ENCODE measurements at places on chromosomes 11 and 22. TPM values are rescaled to one million over a fixed set of nuclear protein-coding genes. Genes with fewer than 3 reads are reported as not detected.

GRCh38 chr22:16781764-16782329 is 43.4 kb downstream of the XKR3 start:
- H3K36me3 ChIP-seq: no peaks in the 10 kb centered on the region
- H3K27me3 ChIP-seq: no peaks in the 10 kb centered on the region
- no peak overlapping the region for H3K4me3 ChIP-seq
- DNase-seq: no peak
- no peaks in the 10 kb centered on the region for H3K4me1 ChIP-seq

DNA sequence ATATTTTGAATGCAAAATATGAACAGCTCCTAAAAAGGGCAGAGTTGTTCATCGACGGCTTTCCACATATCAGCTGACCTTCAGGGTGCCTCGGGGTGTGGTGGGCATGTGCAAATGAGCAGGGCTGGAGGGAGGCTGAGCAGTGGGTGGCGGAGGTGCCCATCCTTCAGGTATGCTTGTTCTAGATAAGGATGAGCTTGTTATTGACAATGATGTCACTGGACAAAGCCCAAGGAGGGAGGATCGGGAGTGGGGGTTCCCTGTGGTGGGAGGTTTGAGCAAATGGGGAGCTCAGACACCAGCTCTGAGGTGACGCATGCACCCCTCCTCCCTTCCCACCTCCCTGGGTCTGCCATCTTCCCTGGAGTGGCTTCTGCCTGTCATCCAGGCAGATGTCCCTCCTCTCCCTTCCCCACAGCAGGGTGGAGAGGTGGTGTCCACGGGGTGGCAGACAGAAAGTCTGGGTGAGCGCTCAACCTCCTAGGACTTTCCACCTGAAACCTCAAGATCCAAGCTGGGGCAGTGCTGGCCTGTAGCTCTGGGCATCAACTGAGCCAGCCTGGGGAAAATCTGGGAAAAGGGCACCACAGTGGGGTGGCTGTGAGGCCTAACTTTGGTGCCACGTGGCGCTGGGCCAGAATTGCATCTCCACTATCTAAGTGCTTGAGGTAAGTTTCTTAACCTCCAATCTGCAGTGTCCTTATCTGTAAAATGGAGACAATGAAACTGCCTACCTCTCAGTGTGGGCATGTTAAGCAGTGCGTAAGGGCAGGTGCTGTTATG is 106.3 kb upstream of the THY1 start:
- peaks cover 11% of the 10 kb centered on the region for H3K4me1 ChIP-seq
- H3K27me3 ChIP-seq: peaks cover 40% of the 10 kb centered on the region
- DNase-seq: peak; percentile 38
- H3K27ac ChIP-seq: no peak overlapping the region
- H3K36me3 ChIP-seq: no peaks in the 10 kb centered on the region

DNA sequence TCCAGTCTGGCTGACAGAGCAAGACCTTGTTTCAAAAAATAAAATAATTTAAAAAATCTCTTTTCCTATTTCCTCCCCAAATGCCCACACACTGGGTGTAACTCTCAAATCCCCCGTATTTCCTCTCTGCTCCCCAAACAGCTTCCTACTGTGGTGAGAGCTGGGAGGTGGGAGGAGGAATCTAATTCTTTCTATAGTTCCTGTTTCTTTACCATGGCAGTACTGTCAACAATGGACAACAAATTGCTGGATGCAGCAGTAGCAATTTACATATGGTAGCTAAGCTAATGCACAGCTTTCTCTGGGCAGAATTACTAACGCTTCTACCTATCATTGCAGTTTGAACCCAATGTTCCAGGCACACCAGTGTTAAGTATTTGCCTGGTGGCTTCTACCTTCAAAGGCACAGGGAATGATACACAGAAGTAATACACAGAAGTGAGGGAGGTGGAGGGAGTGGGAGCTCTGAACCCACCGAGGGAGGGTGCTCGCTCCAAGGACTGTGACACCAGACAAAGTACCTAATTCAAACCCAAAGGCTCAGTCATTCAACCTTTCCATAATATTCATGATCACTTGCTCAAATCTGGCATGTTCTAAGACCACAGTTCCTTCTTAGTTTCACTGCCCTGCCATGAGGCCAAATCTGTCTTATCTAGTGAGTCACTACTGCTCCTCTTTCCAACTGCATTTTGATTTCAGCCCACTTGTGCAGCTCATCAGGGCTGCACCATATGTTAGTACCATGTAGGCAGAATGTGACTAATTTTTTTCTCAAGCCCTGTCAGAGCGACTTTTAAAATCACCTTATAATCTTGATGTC is 37.9 kb downstream of the CELF1 start:
- peaks cover 21% of the 10 kb centered on the region for H3K36me3 ChIP-seq
- H3K4me3 ChIP-seq: no peak overlapping the region
- DNase-seq: no peak
- H3K27me3 ChIP-seq: no peaks in the 10 kb centered on the region

DNA sequence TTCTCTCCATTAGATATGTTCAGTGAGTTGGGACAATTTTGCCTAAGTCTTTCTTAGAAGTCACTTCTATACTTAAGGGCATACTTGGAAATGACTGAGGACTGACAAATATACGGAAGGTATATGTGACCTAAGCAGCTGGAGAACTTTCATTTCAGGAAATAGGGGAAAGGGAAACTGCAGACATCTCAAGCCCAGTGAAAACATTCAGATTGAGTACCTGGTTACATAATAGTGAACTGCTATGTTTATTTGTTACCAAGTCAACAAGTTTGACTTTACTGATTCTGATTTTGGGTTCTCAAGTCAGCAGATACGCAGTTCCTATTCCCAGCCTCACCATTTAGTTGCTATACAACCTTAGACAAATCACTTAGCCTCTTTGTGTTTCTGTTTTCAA is 1173.9 kb downstream of the LRRC4C start:
- no peaks in the 10 kb centered on the region for H3K36me3 ChIP-seq
- no peak overlapping the region for H3K4me3 ChIP-seq
- H3K4me1 ChIP-seq: no peaks in the 10 kb centered on the region
- no peak for DNase-seq
- H3K27ac ChIP-seq: no peak overlapping the region
- H3K27me3 ChIP-seq: peaks cover 6% of the 10 kb centered on the region

DNA sequence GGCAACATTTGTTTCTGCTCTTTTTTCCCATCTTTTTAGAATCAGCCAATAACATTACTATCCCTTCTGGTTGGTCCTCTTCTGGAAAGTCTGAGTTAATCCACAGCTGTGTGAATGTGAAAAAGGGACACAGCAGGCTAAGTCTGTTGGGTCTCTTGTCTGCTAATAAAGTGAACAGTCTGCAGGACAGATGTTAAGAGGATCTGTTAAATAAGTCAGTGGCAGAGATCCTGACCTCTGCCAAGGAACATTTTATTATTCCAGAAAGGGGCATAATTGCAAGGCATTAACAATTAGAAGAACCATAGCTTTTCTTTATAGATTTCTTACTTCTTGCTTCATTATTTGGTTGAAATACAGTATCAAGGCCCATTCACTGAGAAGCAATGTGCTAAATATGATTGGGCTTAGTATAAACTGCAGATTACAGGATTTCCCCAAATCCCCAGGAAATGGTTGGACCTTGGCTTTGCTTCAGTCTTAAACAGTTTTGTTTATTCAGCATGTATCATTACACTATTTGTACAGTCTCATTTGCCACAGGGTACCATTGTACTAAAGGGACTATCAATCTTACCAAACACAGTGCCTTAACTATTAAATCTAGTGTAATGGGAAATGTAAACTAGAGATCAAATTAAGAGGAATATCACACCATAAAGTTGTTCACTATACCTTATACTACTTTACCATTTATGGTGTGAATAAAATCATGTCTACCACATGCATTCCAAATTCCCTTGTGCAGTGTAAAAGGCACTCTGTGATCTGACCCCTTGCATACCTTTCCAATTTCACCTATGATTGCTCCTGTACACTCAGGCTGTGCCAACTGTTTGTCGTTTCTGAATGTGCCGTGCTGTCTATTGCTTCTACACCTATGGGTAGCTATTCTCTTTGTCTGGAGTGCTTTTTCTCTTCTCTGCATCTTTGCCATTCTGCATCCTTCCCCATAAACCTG is 274.0 kb downstream of the SOX6 start:
- DNase-seq: no peak
- no peak overlapping the region for H3K4me3 ChIP-seq
- H3K27me3 ChIP-seq: no peaks in the 10 kb centered on the region
- H3K4me1 ChIP-seq: peaks cover 9% of the 10 kb centered on the region
- peak overlapping the region; percentile 50 for H3K27ac ChIP-seq

KRTAP5-10 gene
- total RNA-seq: not detected

GRCh38 chr11:18209058-18209457 is 27.5 kb downstream of the SAA4 start:
- no peaks in the 10 kb centered on the region for H3K4me1 ChIP-seq
- H3K27me3 ChIP-seq: peaks cover 9% of the 10 kb centered on the region
- H3K4me3 ChIP-seq: no peak overlapping the region
- H3K27ac ChIP-seq: no peak overlapping the region

GRCh38 chr11:104148074-104148473 is 15.9 kb downstream of the PDGFD start:
- no peak for DNase-seq
- H3K4me1 ChIP-seq: peaks cover 2% of the 10 kb centered on the region
- no peak overlapping the region for H3K27ac ChIP-seq
- no peak overlapping the region for H3K4me3 ChIP-seq
- H3K27me3 ChIP-seq: no peaks in the 10 kb centered on the region

- H3K27ac ChIP-seq: peak overlapping the region; percentile 91
- peaks cover 9% of the 10 kb centered on the region for H3K36me3 ChIP-seq
- DNase-seq: peak; percentile 77
- H3K4me1 ChIP-seq: peaks cover 11% of the 10 kb centered on the region
Observed at GRCh38 chr11:73334384-73335203, 26.5 kb downstream of the ARHGEF17 start.

GRCh38 chr11:1785749-1786413 is 22.2 kb upstream of the CTSD start:
- DNase-seq: no peak
- no peaks in the 10 kb centered on the region for H3K4me1 ChIP-seq
- H3K27me3 ChIP-seq: peaks cover 11% of the 10 kb centered on the region
- H3K4me3 ChIP-seq: no peak overlapping the region
- H3K27ac ChIP-seq: no peak overlapping the region

P4HA3 gene
- not detected for total RNA-seq

DNA sequence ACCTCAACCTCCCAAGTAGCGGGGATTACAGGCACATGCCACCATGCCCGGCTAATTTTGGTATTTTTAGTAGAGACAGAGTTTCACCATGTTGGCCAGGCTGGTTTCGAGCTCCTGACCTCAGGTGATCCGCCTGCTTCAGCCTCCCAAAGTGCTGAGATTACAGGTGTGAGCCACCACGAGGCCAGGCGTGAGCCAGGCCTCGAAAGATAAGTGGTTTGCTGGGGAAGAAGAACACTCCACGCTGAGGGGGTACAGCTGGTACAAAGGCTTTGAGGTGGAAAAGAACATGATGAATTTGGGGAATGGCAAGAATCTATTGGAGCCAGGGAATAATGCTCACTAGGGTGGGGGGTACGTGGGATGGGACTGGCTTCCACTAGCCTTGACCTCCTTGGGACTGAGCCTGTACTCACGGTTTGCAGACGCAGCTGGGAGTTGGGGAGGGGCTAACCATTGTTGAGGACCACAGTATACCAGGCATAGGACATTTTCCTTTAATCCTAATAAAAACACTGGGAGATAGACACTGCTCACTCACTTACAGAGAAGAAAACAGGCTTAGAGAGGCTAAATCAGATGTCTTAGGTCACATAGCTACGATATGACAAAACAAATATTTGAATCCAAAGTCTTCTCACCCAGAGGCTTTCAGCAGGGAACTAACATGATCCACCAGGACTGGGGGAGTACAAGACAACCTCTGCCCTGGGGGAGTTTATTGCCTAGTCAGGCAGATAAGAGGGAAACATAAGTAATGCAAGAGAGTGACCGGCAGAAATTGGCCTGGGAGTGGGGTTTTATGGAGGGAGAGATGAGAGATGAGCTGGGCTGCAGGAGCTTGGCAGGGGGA is 4.9 kb downstream of the SLCO2B1 start:
- no peaks in the 10 kb centered on the region for H3K36me3 ChIP-seq
- no peak overlapping the region for H3K4me3 ChIP-seq
- no peak for DNase-seq
- peaks cover 15% of the 10 kb centered on the region for H3K4me1 ChIP-seq
- no peak overlapping the region for H3K27ac ChIP-seq
- H3K27me3 ChIP-seq: no peaks in the 10 kb centered on the region

OR10A2 gene
- not detected for total RNA-seq

OR2AG1 gene
- total RNA-seq: not detected

GRCh38 chr11:80899381-80899780 is 1458.6 kb upstream of the TENM4 start:
- no peak for DNase-seq
- no peak overlapping the region for H3K27ac ChIP-seq
- no peaks in the 10 kb centered on the region for H3K4me1 ChIP-seq
- no peaks in the 10 kb centered on the region for H3K27me3 ChIP-seq

DNA sequence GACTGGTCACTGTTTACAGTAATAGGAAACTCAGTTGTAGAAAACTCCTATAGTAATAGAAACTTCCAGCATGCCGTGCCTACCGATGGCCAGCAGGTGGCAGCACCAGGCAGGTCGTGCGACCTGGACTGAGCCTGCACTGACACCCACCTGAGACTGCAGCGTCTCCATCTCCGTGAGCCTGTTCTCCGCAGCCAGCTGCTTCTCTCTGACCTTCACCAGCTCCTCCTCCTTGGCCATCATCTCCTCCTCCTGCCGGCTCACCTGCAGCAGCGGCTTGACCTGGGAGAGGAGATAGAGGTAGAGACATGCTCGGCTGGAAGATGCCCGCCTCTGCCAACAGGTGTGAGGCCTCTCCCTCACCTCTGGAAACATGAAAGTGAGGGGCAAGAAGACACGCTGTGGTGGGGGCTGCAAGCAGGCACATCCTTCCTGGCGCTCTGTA is 48.5 kb downstream of the APOL1 start:
- no peaks in the 10 kb centered on the region for H3K4me1 ChIP-seq
- no peak overlapping the region for H3K4me3 ChIP-seq
- DNase-seq: peak; percentile 95
- H3K27ac ChIP-seq: no peak overlapping the region

HIC2 gene
- total RNA-seq: 35.4 TPM

- H3K4me3 ChIP-seq: no peak overlapping the region
- no peak for DNase-seq
- H3K36me3 ChIP-seq: peaks cover 10% of the 10 kb centered on the region
- H3K27ac ChIP-seq: no peak overlapping the region
- no peaks in the 10 kb centered on the region for H3K27me3 ChIP-seq
- H3K4me1 ChIP-seq: peaks cover 4% of the 10 kb centered on the region
Observed at GRCh38 chr11:9899676-9900075, 235.8 kb downstream of the SWAP70 start.

- peaks cover 75% of the 10 kb centered on the region for H3K27me3 ChIP-seq
- H3K4me1 ChIP-seq: no peaks in the 10 kb centered on the region
- no peak overlapping the region for H3K27ac ChIP-seq
- H3K36me3 ChIP-seq: no peaks in the 10 kb centered on the region
- DNase-seq: no peak
Observed at GRCh38 chr11:134533511-134533910, 121.5 kb upstream of the B3GAT1 start.

DNA sequence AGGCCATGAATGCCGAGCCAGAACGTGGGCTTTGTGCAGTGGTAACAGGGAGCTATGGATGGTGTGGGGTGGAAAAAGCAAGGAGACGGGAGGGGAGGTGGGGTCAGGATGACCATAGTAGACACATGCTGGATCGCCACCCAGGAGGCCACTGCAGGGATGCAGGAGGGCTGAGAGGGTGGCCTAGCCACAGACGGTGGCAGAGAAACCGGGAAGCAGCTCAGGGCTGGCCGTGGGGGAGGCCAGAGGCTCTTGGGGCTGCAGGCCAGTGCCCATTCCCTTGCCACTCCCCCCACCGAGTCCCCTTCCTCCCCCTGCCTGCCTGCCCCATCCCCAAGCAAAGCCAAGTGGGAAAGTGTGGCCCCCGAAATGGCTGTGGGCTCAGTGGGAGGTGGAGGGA is 59.1 kb upstream of the TCF20 start:
- H3K4me1 ChIP-seq: no peaks in the 10 kb centered on the region
- no peaks in the 10 kb centered on the region for H3K27me3 ChIP-seq
- DNase-seq: no peak
- no peaks in the 10 kb centered on the region for H3K36me3 ChIP-seq

OR8D1 gene
- total RNA-seq: not detected
